ENCODE measurements at places on chromosomes 3 and 15.

- no peak for DNase-seq
Observed at GRCh38 chr3:147415874-147416273, 6.7 kb downstream of the ZIC1 start.

- no peak for DNase-seq
Observed at GRCh38 chr3:50532062-50532705, 28.8 kb upstream of the CACNA2D2 start.

DNA sequence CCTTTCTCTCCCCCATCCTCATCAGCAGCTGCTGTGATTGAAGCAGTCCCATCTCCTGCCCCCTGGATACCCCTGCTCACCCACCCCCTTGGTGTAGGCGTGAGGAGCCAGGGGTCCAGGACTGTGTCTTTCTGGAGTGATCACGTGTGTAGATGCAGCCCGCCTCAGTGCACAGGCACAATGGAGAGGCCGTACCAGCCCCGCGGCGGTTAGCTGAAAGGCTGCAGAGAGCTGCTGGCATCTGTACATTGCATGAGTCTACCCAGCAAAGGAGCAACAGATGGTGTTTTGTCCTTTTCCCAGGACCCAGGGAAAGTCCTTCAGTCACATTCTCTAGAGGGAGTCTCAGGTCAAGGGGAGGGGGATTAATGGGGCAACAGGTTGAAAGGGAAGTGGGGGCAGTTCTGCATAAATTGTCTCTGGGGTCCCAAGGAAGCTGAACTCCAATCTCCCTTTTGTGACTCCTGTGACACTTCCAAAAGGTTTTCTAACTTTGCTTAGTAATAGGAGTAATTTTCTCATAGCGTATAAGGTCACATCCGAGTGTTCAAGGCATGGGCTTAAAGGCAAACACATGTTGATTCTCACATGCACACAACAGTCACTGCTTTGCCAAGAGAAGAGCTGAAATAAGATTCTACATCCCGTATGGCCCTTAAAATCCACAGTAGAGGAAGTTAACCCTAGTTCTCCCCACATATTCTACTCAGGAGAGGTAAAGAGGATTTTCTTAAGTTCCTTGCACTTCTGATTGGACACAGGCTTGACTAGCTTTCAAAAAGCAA lies 7.1 kb downstream of the CSPG5 start:
- no peak for DNase-seq

DNA sequence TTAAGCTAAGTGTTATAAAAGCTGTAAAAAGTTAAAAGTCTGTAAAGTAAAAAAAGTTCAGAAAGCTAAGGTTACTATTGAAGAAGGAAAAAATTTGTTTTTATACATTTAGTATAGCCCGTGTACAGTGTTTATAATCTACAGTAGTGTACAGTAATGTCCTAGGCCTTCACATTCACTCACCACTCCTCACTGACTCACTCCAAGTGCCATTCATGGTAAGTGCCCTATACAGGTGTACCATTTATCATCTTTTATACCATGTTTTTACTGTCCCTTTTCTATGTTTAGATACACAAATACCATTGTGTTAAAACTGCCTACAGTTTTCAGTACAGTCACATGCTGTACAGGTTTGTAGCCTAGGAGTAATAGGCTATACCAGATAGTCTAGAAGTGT lies 8.8 kb downstream of the CCDC71 start:
- DNase-seq, result no peak

GRCh38 chr15:77118882-77119321 lies 48.0 kb upstream of the TSPAN3 start:
- DNase-seq, result no peak

- DNase-seq, result no peak
Observed at GRCh38 chr3:17137321-17137826, 252.6 kb downstream of the PLCL2 start.

- no peak for DNase-seq
Observed at GRCh38 chr3:101020351-101021015, 27.3 kb upstream of the ABI3BP start.

DNA sequence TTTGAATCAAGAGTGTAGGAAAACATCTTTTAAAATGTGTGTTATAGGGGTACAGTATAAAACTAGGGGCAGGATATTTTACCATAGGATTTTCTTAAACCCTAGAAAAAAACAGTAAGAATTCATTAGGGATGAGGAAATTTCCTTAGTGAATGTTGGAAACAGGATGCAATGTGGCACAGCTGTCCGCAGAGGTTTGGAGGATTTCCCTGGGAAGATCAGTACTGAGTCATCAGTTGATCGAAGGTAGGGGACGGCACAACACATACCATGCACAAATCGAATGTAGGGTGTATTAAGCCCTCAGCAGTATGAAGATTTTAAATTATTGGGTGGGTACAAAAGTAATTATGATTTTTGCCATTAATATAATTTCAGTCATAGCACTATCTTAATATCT lies 49.9 kb downstream of the FNDC3B start:
- no peak for DNase-seq

- DNase-seq, result no peak
Observed at GRCh38 chr3:42819351-42819965, 10.2 kb downstream of the ACKR2 start.

- DNase-seq, result no peak
Observed at GRCh38 chr15:48017747-48018146, 103.0 kb upstream of the SLC24A5 start.
